Activated T-cell treated with anti-CD3 and anti-CD28 coated beads for 48 hours (primary cell): ENCODE measurements at places on chromosomes 6 and 20.

GRCh38 chr6:6724539-6725467, 136.3 kb downstream of the LY86 start:
- DNase-seq = peak; percentile 39

DNA sequence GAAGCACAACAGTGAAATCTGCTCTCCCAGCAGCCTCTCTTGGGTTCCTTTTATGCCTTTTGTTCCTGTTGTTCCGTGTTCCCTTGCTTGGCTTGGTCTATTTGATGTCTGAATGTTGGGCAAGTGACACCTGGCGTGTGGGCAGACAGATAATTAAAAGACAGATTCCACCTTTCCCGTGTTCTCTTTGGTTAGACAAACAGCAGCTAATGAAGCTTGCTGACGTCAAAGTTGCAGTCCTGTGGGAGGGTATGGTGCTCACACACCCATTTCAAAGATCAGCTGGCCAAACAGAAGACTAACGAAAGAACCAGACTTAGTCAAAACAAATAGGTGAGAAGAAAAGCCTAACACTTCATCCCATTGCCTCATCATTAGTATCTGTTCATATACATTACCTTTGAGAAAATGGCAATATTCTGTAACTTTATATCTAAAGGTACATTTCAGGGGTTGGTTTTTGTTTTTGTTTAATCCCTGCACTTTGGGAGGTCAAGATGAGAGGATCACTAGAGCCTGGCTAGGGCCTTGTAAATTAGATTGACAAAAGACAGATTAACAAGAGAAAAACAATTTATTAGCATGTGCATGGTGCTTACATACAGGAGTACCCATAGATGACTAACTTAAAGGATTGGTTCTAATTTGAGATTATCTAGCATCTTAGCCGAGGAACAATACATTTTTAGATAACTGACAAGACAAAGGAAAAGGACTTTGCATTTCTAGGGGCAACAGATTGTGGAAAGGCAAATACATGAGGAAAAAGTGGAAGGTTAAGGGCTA, 48.9 kb upstream of the TNFRSF21 start:
- DNase-seq = no peak

DNA sequence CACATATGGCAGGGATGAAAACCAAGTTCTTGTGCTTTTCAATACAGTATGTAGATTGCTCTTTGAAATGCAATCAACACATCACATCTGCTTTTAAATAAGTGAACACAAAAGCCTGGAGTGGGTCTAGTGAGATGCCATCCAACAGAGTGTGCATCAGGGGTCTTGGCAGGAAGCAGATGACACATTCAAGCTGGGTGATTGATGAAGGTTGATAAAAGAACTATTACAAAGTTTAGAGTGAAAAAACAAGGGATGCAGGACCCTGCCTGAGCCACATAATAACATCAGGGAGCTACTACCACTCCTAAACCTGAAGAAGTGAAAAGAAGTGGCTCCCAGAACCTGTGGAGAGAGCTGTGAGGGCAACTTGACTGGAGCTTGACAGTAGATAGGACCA, 16.6 kb upstream of the PLCB1 start:
- no peak for DNase-seq

- no peak for DNase-seq
Measured at GRCh38 chr6:12851123-12851695, 134.6 kb downstream of the PHACTR1 start.

- no peak for DNase-seq
Measured at GRCh38 chr6:3847521-3847920, 1.7 kb upstream of the FAM50B start.

GRCh38 chr6:71031912-71032311, 75.1 kb upstream of the B3GAT2 start:
- DNase-seq = no peak
